ENCODE measurements at places on chromosomes 5 and 9.

DNA sequence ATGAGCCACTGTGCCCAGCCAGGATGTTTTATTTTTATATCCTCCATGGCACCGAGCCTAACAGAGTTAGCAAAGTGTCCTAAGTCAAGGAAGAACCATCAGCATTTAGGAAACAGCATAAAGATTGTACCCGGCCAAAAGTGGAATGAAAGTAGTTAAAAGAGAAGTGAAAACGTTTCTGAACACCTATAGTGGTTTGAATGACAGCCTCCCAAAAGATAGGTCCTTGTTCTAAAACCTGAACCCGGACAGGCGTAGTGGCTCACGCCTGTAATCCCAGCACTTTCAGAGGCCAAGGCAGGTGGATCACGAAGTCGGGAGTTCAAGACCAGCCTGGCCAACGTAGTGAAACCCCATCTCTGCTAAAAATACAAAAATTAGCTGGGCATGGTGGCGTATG is 37.4 kb downstream of the ZFAND5 start:
- DNase-seq = no peak

DNA sequence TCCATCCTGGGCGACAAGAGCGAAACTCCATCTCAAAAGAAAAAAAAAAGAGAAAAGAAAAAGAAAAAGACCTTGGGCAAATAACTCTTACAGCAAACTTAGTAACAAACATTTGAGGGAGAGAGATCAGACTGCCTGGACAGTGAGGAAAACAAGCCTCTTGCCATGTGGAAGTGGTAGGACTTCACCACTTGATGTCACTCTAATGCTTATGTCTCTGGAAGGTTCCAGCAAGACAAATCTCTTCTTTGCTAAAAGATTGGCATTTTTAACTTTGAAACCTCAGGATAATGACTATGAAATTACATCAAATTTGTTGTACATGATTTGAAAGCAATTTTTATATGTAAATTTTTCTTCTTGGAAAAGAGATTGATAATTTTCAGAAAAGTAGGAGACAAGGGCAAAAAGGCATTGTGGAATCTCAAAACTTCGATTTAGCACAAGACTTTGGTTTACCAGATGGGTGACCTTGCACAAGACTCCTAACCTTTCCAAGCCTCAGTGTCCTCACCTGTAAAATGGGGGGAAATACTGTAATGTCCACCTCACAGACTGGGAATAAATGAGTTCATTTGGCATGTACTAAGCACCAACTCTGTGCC is 5.4 kb downstream of the ACTL7B start:
- DNase-seq = no peak

DNA sequence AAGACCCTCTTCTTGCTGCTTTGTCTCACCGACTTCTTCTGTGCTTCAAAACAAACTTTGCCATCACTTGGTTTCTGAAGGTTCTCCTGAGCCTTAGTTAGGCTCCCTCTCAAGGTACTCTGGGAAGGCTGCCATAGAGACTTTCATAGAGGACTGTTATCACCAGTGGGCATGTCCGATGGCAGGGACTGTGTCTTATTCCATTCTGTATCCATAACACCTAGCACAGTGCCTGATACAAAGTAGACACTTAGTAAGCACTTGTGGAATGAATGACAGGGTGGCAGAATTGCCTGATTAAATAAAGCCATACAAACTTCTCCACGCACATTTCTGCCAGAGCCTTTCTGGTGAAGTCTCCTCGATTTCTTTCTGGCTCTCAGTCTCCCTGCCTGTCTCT is 32.7 kb downstream of the AGXT2 start:
- no peak for DNase-seq

DNA sequence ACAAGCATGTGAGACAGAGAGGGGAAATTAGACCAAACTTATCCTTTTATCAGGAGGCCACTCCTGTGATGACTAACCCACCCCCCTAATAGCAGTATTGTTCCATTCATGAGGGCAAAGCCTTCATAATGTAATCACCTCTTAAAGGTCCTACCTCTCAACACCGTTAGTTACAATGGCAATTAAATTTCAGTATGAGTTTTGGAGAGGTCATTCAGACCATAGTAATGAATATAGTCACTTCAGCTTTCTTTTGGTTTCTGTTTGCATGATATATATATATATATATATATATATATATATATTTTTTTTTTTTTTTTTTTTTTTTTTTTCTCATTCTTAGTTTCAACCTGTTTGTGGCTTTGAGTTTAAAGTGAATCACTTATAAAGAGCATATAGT is 10.5 kb downstream of the ADGRV1 start:
- no peak for DNase-seq

GRCh38 chr9:9615086-9615485 is 997.7 kb downstream of the PTPRD start:
- DNase-seq = no peak

DNA sequence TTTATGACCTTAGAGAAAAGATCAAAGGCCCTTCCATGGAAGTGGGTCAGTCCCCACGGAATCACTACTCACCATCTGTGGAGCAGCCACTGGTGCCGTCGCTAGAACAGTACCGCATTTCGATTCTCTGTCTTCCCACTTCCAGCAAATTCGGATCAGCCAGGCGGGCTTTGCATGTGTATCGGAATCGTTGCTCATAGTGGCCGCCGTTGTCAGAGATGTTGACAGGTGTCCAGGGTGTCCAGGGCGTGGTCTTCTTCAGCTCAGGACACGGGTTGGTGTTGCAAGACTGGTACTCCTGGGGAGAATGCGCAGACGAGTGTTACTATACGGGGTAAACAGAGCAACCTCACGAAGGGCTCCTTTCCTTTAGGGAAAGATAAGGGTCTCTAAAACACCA is 479.5 kb downstream of the SEMA5A start:
- no peak for DNase-seq

- no peak for DNase-seq
These were observed 284.4 kb downstream of the KDM4C start for GRCh38 chr9:7042124-7042523.

DNA sequence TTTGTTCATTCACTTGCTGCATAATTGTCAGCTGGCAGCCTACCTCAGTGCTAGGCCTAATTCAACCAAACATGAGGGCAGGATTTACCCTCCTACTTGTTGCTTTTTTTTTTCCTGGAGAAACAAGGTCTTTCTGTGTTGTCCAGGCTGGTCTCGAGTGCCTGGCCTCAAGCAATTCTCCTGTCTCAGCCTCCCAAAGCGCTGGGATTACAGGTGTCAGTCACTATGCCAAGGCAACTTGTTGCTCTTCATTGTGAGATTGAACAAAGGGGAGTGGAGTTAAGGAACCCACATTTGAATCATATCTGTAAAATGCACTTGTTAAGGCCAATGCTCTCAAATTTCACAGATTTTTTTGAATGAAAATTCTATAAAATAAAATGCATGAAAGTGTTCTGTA is 380.5 kb downstream of the TMEM161B start:
- DNase-seq = no peak

DNA sequence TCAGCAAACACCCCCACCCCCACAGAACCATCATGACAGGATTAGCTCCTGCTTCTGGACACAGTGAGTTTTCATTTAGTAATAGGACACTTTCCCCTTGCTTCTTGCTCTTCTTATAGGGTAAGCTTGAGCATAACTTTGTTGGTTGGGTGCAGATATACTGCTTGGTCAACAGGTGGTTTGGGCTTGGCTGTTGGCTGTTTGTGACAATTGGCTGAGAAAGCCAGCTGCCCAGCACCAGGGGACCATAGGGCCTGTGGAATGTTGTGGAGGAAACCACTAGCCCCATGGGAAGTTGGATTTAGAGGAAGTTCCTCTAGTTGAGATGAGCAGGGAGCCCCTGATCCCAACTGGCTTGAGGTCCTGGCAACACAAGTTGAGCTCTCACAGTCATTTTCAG is 30.5 kb downstream of the PPP3R2 start:
- no peak for DNase-seq

DNA sequence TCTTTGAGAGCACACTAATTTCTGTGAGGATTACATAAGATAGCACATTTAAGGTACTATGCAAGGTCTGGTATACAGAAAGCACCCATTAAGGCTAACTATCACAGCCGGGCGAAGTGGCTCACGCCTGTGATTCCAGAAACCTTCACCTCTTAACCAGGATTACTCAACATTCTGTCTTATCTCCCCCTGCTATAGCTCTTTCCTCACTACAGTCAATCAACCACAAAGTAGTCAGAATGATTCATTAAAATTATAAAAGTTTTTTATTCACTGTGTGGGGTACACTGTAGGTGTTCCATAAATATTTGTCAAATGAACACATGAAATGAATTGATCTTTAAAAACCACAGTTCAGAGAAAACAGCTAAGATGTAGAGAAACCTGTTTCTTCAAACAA is 48.7 kb downstream of the CHD1 start:
- DNase-seq = no peak

DNA sequence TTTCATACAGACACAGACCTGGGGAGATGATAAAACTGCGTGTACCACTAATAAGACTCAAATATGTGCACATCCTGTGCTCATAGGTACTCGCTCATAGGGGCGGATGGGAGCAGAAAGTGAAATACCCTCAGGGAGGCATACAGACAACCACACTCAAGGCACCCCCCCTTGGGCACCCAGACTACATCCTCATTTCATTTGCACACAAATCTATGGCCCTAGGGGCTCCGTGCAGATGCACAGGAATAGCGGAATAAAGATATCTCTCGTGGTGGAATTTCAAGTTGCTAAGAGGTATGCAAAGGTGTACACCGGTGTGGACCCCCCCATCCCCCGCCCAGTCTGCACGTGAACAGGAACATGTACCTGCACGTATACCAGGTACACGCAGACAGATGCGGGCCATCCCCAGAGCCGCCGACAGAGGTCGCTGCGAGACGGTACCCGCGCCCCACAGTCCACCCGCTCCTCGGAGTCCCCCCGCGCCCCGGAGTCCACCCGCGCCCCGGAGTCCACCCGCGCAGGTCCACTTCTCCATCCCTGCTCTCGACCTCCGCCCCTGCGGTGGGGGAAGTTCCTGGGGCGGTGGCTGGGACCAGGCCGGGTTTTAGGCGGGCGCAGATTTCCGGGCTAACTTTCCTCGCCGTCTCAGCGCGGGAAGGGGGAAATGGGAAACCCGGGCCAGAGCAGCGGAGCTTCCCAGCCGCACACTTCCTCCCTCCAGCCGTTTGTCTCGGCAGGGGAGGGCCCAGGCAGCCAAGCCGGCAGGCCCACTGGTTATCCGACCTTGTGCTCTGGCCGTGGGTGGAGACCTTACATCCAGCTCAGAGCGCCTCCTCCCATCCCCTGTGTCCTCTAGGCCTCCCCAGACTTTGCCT is 1.0 kb upstream of the IL12B start:
- no peak for DNase-seq

DNA sequence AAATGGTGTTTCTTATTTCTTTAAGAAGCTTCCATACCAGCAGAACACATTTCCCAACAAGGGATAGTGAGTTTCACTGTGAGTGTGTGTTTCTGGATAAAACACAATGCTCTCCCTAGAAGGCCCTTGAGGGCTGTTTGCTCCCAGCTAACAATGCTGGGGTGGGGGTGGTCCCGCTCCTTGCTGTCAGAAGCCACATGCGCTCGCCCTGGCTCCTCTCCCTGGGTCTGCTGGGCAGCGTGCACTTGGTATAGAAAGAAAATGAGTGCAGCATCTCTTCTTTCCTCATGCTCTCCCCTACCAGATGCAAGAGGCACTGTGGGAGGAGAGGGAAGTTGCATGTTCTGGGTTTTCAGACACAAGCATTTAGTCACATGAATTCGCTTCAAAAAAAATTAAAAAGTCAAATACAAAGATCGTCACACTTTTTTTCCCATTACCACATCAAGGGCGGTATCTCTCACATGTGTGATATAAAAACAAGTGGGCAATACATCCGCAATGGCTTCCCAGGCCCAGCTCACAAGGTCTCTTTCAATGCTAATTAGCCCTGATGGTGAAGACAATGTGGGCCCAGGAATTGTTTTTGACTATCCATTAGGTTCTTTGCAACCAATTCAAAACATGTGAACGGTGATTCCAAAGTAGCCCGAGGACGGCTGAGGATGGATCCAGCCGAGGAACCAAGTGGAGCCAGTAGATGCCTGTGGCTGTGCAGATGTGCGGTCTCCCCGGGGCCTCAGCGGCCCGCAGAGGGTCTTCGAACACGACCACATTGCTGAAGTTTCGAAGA is 603.6 kb downstream of the IRX1 start:
- DNase-seq = no peak

DNA sequence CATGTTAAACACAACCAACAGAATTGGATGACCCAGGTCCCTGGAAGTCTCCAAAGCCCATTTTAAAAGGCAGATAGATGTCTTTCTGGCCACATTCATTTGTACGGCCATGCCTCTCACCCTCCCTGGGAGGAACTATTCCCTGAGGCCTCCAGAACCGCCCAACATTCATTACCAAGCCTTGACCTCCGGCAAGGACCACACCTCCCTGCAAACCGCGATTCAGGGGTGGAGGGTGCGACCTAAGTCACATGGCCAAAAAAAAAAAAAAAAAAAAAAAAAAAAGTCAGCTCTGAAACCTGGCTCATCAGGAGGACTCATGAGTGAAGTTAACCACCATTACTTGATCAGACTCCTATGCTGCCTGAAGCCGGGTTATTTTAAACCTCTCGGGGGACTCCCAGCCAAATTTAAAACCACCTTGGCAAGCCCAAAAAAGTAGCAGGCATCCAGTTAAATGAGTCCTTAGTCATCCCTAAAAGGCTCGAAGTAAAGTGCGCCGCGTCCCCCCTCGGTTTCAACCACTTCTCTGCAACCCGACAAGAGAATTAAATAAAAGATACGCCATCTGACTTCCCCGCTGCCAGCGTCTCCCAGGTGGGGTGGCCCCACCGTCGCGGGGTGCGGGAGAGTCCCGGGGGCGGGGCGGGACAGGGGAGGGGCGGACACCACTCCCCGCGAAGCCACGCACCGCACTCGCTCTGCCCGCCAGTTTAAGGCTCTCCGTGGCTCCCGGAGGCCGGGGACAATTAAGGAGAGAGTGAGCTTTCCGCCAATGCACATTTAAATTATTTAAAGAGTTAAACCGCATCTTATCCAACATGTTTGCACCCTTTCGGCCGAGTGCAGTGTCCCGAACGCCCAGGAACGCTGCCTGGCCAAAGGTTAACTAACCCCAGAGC is 2.3 kb downstream of the KLF9 start:
- DNase-seq = peak; percentile 59

DNA sequence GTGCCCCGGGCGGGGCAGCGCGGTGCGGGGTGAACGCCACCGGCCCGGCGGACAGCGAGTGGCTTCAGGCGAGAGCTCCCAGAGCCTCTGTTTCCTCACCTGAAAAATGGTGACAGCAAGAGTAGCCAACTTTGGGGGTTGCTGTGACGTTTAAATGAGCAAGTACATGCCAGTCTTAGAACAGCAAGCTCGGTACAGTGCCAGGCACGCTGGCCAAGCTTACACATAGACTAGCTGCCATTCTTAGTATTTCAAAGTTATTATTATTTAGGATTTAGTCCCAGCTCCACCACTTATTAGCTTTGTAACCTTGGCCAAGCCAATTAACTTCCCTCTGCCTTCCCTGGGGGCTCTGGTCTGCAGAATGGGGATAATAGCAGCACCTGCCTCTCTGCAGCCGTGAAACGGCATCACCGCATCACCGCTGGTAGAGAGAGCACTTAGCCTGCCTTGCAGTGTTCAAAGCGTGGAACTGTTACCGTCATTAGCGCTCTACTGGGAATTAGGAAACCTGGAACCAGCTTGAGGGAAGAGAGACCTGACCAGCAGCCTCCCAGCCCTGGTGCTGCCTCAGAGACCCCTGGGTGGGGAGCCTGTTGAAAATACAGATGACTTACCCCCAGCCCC is at the start of gene C9orf50:
Gene C9orf50, minus strand, starts transcription at position 433 of the 627 bp plus-strand sequence. CDS start 527 bp downstream, outside the sequence.
- DNase-seq = no peak
